ENCODE measurements at places on chromosomes 5 and 9.

GRCh38 chr5:86532429-86532828 lies 85.3 kb upstream of the COX7C start:
- no peak for DNase-seq

GRCh38 chr5:345404-346195 lies 24.1 kb downstream of the AHRR start:
- no peak for DNase-seq

DNA sequence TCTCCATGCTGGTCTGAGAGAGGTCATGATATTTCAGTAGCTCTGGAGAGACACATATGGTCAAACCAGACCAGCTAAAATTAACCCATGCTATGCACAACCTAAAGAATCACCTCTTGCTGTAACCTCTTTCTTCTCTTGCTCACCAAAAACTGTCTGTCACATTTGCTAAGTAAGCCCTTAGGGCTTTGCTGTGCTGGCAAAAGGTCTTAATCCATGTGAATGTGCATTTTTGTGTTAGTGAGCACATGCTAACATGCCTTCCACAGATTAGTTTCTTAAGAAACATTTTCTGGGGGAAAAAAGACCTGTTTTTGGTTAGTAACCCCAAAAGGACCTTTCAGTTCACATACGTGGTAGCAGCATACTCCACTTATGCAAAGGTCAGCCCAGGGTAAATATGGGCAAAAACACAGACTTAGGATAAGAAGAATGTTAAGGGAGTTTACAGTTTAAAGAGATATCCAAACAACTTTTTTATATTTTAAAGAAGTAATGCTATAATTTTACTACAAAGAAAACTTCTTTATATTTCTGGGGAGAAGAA lies 124.2 kb upstream of the CCDC152 start:
- no peak for DNase-seq

DNA sequence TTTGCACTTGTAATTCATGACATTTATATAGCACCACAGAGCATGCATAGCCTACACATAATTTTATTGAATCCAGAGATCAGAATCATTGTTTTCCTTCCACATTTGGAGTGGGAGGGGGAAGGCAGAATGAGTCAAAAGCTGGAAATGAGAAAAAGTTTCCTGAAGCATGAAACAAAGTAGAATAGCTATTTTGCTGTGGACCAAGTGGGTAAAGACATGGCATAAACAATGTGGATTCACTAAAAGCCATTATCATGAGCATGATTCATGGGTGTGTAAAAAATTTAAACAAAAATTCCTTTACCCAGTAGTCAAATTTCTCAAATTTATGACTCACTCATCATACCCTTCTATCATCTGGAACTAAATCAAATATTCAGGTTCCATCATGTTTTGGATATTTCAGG lies 97.9 kb downstream of the YIPF5 start:
- DNase-seq = no peak

DNA sequence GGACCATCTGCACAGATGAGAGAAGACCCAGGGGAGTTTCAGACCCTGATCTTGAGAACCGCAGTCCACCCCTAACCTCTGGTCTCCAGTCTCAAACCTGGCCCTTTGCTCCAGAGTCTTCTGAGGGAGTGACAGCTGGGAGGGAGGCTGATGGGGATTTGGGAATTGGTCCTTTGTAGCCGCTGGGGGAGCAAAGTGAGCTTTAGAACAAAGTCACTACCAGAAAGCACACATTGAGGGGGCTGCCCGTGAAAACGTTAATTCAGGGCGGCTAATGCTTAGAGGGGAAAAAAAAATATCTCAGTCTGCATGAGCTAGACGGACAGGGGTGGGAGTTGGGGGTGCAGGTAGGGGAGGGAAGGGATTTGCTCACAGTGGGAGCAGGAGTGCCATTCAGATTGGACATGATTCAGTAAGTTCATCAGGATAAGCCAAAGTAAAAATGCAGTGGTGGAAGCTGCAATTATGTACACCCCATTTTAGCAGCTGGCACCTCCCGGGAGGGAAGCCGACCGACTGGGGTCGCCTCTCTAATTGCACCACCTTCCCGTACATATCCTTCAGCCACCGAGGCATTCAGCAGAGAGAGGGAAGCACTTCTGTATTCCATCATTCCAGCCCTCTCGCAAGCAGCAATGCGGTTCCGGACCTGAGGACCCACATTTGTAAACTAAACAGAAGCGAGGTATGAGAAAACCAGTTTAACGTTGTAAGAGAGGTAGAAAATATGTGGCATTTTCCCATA lies 123.4 kb upstream of the RETREG1 start:
- DNase-seq = no peak

- DNase-seq = no peak
Observed at GRCh38 chr9:72728031-72728770, 206.8 kb downstream of the TMC1 start.

GRCh38 chr5:145968970-145969713 lies 32.8 kb downstream of the SH3RF2 start:
- DNase-seq = no peak

DNA sequence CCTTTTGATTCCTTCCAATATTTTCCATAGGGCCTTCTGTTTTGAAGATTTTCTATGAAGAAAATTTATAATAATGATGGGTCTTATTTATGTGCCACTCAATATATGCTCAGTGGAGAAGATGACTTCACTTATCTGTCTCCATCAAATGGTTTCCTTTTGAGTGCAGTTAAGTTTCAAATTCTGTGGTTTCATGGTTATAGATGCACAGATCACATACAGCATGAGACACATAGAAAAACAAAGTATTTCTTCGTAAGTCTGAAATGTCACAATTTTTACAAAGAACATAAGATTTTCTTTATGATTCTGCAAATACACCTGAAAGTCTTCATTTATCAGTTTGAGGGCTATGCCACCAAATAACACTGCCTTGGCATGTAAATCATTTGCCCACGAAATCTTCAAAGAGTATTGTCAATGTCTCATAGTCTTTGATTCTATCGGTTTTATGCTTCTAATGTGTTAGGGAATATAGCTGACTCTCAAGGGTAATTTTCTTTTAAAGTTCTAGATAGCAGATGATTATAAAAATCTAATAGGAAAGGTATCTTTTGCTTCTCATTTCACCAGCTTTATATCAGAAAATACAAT lies 14.1 kb downstream of the CFAP95 start:
- DNase-seq = no peak

- peak; percentile 84 for DNase-seq
Observed at GRCh38 chr5:124651663-124652513, 94.6 kb downstream of the ZNF608 start.

DNA sequence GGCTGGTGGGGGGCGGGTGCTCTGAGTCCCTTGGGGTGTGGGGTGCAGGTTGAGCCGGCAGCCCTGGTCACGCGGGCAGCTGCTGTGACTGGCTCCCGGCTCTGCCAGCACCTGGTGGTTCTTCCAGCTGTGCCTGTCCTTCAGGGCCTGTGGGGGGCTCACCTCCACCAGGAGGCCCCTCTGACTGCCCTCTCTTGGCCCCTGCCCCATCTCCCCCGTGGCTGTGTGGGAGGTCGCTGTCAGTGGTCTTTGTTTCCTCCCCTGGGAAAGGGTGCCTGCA lies 3.3 kb downstream of the RXRA start:
- DNase-seq = no peak

- no peak for DNase-seq
Observed at GRCh38 chr9:99635032-99635431, 186.7 kb upstream of the NR4A3 start.

- no peak for DNase-seq
Observed at GRCh38 chr5:94180761-94181160, 437.6 kb downstream of the KIAA0825 start.

GRCh38 chr9:112757282-112757883 lies 6.8 kb downstream of the SNX30 start:
- DNase-seq = no peak

DNA sequence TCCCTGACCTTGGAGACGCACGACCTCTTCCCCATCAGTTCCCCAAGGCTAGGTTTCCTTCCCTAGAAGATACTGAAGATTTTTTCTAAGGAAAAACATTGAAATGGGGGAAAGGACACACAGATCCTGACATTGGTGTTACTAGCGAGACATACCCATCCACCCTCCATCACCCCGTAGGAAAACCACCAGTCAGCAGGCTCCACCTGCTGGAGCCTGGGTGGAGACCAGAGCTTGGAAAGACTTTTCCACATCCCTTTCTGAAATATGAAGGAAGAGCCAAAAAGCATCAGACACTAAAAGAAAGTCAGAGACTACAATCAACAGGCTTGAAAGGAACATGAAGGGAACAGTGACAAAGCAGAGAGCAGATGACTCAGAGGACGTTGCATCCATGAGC lies 638.0 kb downstream of the IRX1 start:
- DNase-seq = no peak

- no peak for DNase-seq
Observed at GRCh38 chr5:131419877-131420276, 156.0 kb downstream of the CDC42SE2 start.

DNA sequence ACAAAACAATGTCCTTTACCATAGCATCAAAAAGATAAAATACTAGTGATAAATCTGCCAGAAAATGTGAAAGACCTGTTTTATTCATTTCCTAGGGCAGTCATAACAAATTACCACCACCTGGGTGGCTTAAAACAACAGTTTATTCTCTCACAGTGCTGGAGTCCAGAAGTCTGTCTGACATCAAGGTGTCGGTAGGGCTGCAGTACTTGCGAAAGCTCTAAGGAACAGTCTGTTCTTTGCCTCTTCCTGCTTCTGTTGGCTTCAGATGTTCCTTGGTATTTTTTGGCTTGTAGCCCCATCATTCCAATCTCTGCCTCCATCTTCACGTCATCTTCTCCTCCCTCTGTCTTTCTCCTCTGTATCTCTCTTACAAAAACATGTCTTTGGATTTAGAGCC lies 51.0 kb downstream of the PTPDC1 start:
- no peak for DNase-seq

GRCh38 chr9:130254747-130255630 lies 10.6 kb upstream of the HMCN2 start:
- no peak for DNase-seq

DNA sequence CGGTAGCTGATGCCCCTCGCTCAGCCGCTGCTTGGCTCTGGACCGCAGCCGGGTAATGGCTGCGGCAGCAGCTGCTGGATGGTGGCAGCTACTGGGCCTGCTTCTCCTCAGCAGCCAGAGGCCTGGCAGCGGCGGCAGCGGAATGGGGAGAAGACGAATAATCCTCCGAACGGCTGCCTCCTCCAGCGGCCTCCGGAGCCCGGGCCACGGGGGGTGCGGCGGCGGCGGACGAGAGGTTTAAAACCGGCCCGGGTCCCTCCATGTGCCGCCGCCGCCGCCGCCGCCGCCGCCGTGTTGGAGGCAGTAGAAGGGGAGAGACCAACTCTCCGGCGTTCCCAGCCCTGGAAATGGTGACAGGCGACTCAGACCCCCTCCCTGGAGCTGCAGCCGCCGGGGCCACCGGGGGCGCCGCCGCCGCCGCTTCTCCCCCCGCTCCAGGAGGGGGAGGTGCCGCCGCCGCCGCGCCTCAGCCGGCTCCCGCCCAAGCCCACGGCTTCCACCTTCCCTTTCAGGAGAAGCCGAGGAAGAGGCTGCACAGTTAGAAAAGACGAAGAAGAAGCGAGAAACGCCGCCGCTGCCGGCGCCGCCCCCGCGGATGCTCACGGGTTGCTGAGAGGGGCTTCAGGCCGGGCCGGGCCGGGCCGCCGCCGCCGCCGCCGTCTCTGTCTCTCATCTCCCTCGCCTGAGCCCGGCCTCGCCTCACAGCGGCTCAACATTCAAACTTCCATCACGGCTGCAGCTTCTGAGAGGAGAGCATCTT lies 118.4 kb upstream of the PRSS3 start:
- peak; percentile 63 for DNase-seq

DNA sequence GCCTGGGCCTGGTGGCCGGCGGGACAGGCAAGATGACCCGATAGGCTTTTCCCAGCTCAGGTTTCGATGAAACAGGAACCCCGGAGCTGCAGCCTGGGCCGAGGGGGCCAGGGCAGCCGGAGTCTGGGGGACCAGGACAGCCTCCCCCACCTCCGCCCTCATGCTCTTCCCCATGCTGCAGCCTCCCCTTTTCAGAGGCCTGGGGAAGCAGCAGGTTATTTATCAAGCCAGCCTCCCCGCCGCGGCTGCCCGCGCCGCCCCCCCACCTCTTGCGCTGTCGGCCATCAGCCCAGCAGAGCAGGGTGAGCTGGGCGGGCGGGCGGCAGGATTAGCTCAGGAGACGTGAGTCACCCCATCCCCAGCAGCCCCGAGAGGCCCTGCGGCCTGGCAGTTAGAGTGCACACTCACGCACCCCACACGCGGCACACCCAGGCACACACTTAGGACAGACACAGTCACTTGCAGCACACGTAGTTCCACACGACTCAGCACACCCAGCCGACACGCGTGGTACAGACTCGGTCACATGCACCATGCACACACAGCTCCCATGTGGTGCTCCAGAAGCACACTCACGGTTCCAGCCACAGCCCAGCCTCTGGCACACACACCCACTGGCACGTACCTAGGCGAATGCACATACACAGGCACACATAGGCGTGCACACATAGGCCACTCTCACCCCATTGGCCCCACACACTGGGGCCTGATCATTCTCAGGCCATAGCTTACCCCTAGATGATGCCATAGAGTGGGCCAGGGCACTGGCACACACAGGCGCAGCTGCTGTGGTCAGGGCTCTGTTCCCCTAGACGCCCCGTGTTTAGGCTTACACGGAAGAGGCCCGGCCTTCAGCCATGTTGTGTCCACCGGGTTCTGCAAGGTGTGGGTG lies 13.0 kb downstream of the CXXC5 start:
- DNase-seq = peak; percentile 59

DNA sequence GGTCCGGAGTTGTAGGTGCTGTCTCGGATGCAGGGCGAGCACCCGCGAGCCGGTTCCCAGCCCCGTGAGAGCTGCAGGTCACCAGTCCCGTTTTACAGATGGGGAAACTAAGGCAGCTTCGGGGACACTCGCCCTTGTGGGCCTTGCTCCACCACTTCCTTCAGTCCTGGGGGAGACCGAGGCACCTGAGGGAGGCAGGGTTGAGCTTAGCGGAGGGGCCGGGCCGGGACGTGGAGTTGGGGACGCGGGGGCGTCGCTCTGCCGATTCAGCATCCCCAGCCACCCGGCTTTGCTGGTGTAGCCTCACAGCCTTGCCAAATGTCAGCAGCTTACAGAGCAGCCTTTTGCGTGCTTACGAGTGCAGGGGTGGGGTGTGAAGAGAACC lies 530 bp downstream of the BBLN start:
- no peak for DNase-seq

- DNase-seq = no peak
Observed at GRCh38 chr9:123269281-123269680, 895 bp upstream of the STRBP start.

DNA sequence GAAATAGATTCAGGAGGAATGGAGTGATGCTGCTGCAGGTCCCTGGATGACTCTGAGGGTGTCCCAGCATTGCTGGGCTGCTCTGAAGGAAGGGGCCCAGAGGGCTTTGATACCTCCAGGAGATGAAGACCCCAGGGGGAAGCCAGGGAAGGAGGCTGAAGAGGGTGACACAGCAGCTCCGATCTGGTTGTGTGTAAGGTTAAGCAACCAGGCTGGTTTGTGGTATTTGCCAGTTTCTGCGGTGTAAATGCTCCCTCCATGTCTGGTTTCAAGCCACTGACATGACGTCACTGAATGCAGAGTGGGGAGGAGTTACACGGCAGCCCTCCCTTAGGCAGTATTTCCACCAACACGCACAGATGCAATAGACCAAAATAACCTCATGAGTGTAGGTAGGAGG lies 40.0 kb upstream of the ORM1 start:
- DNase-seq = no peak

- no peak for DNase-seq
Observed at GRCh38 chr9:91693226-91693625, 256.8 kb downstream of the ROR2 start.

All from nucleus accumbens (tissue), 56 donors.